NCI-H1105 (cell line): ENCODE measurements at places on chromosomes 2 and 18.
A peak's percentile ranks its signal among the peaks of the same experiment; 100 is the strongest.

- no peak for DNase-seq
These were observed 113.4 kb downstream of the MIB1 start for GRCh38 chr18:21853775-21854552.

DNA sequence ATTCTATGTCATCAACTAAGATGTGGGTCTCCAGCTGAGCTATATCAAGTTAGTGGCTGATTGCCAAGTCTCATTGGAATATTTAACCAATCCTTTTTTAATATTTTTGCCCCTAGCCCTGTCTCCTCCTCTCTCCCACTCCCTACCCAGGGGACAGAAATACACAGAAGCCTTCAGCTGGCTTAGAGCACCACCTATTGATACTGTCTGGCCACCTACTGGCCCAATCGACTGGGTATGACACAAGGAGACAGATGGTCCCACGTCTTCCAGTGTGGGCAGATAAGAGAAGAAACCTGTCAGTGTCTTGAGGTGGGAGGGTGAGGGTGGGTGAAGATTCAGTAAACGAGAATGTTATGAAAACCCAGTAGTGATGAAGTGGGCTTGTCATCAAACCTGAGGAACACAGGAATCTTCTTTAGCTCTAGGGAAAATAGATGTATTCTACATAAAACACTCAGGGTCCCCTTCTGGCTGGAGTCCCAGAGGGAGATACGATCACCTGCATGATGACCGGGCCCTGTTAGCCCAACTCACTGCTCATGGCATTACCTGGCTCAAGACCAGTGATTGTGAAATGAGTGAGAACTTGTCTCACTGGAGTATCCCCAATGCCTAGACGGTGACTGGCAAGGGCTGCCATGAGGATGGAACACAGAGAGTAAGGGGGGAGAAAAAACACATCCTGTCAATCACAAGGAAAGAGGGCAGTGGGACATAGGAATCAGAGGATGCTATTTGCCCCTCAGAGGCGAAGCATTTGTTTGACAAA lies 26.7 kb downstream of the POLR1A start:
- peak; percentile 57 for DNase-seq

DNA sequence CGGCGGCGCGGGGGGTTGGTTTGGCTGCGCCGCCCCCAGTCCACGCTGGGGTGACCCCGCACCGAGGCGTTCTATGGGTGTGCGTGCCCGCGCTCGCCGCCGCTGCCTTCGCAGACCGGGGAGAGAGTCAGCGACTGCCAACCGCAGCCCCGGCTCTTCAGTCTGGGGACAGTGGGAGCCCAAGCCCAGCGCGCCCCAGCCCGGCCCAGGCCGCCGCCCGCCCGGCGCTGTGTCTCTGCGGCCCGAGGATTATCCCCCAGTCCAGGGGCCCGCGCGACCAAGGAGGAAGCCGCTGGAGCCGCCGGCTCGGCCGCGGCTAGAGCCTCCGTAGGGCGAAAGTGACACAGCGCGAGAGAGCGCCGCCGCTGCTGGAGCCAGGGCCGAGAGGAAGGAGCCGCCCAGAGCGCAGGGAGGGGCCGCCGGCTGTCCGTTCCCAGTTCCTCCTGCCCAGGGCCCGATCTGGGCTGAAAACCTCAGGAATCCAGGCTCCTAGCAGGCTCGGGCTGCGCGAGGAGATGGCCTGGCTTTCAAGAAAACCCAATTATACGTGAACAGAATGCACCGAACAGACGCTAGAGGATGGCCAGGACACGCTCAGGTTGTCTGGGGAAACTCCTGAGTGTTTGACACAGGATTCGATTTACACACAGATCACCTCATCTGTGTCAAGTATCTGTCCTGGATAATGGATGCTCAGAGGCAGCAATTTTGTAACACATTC lies 2.4 kb downstream of the CTIF start:
- peak; percentile 38 for DNase-seq

GRCh38 chr2:73827018-73827417 lies 1.7 kb upstream of the STAMBP start:
- DNase-seq, result no peak

DNA sequence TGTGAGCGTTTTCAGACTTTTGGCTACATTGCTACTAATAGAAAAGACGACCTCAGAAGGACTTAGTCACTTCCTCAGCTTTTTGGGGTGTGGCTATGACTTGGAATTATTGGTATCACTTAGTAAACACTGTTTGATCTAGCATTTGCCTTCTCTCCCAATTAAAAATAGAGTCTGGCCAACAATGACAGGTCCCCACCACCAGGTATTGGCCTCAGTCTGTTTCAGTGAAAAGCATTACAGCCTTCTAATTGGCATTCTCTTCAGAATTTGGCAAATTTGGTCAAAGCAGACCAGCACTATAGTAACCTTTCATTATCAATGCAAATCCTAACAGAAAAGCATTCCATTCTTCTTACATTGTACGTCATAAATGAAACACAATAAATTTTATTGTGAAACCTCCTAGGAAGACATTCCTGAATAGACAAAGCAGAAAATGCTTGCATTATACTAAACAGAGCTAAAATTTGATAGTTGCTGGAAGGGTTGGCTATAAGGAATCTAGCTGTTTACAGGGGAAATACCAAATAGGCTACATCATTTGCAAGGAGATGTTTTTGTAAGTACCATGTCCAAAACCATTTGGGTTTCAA lies 613.9 kb downstream of the IRS1 start:
- no peak for DNase-seq

DNA sequence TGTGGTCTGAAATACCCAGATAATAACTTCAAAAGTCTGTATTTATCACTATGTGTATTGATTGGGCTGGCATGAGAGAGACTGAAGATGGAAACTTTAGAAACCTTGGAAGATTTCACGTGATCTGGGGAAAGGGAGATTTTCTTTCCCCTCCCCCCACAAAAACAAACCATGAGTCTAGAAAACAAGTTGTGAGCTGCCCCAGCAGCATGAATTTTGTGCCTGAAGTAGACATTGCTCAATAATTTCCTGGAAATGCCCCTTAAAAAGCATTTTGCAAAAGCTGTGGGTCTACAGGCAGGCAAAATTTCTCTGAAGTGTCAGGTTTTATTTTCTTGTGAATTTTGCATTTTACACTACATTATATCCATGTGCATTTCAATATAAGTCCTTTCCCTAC lies 101.8 kb downstream of the ETAA1 start:
- DNase-seq, result no peak

DNA sequence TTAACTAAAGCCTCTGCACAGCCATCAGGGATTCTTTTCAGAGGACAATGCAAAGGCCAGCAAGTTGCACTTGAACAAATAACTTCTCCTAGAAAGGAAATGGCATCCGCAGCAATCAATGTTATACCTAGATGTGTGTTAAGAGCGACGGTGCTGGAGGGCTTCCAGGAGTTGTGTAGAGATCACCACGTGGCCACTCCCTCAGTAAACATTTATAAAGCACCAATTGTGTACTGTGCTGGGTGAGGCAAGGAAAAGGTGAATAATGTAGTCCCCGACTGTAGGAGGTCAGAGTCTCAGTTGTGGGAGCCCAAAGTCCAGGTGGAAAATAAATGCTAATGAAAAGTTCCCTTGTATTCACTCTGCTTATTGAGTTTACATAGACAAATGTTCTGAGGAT lies 135.0 kb downstream of the ALK start:
- DNase-seq, result no peak

DNA sequence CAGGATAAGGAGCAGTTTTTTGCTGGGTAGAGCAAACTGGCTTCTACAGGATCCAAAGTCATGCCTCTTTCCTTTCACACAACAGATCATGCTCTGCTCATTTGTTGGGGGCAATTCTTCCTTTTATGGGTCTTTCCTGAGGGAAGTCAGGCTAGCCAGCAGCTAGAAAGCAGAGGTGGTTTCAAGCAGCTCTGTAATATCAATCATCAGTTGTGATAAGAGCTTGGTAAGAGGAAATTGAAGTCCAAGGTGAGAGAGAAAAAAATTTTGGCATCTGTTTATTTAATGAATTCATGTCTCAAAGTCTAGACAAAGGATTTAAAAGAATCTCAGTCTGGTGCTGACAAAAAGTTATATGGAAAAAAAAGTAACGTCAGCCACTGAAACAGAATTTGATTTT lies 6.2 kb downstream of the TMEM87B start:
- DNase-seq, result no peak

DNA sequence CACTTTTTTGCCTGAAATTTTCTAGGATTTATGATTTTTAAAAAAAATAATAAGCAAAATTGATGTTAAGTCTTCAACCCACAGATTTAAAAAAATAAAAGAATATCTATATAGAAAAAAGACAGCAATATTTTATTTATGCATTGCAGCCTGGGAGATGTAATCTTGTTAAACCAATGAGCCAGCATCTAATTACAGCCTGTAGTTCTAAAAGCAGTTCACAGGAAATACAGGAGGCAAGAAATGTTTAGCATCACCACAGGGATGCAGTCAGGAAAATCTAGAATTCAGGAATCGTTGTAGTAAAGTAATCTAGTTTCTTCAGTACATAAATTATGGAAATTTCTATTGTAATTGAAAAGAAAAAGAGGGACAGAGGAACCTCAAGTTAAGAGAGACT lies 17.2 kb downstream of the UGGT1 start:
- DNase-seq, result no peak

DNA sequence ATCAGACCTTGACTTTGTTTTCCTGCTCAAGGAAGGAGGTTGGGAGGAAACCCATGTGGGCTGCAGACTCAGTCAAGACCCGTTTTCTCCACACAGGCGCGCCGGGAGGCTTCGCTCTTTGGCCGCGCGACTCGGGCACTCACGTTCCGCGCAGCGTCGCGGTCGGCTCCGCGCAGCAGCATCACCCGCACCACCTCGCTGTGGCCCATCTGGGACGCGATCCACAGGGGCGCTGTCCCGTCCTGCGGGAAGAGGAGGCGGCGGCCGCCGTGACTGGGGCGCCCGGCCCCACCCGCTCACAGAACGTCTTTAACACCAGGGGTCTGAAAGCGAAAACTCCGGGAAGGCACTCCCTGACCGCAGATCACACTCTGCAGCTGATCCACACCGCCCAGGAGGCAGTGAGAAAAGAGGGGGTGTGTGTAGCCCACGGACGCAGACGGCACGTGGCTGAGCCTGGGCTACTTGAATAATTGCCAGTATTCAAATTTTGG lies 33.1 kb upstream of the NPC1 start:
- no peak for DNase-seq

GRCh38 chr2:38146275-38146906 lies 70.4 kb upstream of the CYP1B1 start:
- DNase-seq, result no peak

- DNase-seq, result no peak
These were observed 421.9 kb downstream of the LPIN1 start for GRCh38 chr2:12168354-12168753.

DNA sequence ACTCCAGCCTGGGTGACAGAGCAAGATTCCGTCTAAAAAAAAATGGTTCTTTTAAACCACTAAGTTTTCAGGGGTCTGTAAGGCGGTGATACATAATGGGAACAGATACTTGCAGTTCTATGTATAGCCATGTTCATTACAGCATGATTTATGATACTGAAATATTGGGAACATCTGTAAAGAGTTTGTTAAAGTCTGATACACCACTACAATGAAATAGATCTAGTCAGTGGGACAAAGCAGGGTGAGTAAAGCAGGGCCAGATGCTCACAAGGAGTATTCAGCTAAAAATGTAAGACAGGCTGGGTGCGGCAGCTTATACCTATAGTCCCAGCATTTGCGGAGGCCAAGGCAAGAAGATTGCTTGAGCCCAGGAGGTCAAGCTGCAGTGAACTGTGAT lies 6.2 kb upstream of the ING5 start:
- DNase-seq, result no peak

DNA sequence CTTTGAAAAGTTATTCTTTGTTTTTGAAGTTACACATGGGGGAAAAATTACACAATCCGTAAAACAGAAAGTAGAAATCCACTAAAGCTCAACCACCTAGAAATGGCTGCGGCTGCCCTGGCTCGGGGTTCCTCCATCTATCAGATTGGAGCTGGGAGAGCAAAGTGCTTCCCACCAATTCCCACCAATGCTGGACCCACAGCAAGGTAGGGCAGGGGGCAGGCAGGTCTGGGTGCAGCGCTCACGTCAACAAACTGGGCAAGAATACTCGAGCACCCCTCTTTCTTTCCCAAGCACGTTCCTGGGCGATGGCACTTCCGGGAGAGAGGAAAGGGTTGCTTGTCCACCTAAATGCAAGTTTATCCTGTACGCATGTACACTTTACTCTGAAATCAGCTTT lies 217.6 kb downstream of the NDUFA10 start:
- no peak for DNase-seq

- DNase-seq, result peak; percentile 73
These were observed 7.5 kb downstream of the SERTAD2 start for GRCh38 chr2:64646007-64646880.

- no peak for DNase-seq
These were observed 58.0 kb downstream of the DTNB start for GRCh38 chr2:25615386-25615785.

GRCh38 chr2:38353402-38353801 lies 23.7 kb downstream of the ATL2 start:
- no peak for DNase-seq

GRCh38 chr18:34970106-34970505 lies 71.1 kb upstream of the MAPRE2 start:
- DNase-seq, result no peak

GRCh38 chr2:146917431-146918042 lies 927.3 kb upstream of the ACVR2A start:
- no peak for DNase-seq

DNA sequence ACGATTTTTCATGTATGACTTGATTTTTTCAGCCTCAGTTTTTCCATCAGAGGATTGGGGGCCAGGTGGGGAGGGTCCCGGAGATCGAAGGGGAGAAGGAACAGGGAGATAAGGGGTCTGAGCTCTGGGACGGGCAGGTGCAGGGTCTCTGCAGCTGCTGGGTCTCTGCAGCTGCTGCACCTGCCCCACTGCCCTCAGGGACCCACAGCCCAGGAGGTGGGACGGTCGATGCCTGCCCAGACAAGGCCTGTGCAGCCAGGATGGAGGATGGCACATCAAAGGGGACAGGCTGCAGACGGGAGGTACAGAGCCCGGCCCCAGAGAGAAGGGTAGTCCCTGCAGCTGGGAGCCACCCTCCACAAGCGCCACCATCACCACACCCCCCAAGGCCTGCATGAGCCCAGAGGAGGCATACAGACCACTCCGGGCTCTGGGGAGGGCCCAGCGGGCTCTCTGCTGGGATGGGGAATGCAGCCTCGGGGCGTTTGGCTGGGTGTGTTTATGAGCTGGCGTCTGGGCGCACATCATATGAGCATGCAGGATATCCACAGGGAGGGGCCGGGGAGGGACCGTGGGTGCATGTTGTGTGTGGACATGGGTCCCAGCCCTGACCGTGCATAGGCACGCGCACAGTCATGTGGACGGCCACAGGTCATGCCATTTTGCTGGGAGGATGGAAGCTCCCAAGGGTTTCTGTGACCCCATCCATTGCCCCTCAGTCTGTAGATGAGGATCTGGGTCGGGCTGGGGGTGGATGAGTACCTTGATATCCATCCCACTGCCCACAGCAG lies 34.9 kb upstream of the GPC1 start:
- no peak for DNase-seq

DNA sequence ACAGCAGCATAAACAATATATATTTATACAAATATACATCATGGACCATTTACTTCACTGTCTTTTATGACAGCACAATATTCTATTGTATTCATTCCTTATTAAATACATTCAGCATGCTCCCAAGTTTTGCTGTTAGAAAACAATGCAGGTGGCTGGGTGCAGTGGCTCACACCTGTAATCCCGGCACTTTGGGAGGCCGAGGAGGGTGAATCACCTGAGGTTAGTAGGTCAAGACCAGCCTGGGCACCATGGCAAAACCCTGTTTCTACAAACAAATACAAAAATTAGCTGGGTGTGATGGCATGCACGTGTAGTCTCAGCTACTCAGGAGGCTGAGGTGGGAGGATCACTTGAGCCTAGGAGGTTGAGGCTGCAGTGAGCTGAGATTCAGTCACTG lies 39.0 kb downstream of the NPC1 start:
- DNase-seq, result no peak
